Activated naive CD4-positive, alpha-beta T cell treated with anti-CD3 and anti-CD28 coated beads, Interleukin-2, amount 50 U/mL, for 72 hours (primary cell): ENCODE measurements at places on chromosomes 5 and 9. TPM values are rescaled to one million over a fixed set of nuclear protein-coding genes. Genes with fewer than 3 reads are reported as not detected.

The CER1 gene
- not detected for total RNA-seq

The ANKRD55 gene
- 6.4 TPM for total RNA-seq

The PLAC8L1 gene
- 0.64 TPM for total RNA-seq

DNA sequence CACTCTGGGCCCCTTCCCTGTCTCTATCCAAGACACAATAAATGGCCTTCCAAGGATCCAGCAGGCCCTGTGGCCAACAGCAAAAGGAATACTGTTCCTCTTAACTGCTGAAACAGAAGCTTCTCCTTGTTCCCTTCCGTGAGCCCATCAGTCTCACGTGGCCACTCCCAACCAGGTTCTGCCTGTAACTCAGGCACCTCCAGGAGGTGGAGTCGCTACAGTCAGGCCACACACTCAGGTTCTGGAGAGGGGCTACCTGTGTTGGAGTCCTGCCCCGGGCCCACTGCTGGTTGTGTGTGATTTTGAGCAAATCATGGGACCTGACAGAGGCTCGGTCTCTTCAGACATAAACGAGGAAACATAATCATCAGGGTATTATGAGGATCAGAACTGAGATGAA is 10.3 kb downstream of the FAT2 start:
- no peak for DNase-seq

DNA sequence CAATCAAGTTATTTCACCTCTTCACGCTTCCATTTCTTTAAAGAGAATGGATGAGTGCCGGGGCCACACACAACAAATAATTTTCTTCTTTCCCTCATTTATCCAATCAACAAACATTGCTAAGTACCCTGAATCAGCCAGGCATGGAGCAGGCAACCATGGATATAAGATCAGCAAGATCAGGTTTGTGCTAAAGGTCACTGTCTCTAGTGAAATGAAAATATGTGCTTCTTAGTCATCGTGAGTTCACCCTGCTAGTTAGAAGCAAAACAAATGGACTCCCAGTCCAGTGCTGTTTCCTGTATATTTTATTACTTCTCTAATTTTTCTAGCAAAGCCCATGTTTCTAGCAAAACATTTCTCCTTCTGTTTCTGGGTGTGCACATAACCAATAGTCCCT is 629.2 kb downstream of the BNC2 start:
- no peak for DNase-seq

The TMEM245 gene
- 15.7 TPM for total RNA-seq

The PCDHA6 gene
- not detected for total RNA-seq

The ADAMTSL1 gene
- total RNA-seq, result not detected

GRCh38 chr9:84397822-84398221 is 57.3 kb upstream of the SLC28A3 start:
- DNase-seq, result peak; percentile 5

DNA sequence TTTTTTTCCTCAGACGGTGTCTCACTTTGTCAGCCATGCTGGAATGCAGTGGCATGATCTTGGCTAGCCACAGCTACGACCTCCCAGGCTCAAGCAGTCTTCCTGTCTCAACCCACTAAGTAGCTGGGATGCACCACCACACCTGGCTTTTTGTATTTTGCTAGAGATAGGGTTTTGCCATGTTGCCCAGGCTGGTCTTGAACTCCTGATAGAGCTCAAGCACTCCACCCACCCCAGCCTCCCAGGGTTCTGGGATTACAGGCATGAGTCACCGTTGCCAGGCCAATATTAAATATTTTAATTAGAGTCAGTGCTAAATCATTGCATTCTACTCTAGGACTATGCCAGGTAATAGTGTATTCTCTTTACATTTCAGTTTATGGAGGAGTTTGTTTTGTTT is 41.5 kb downstream of the UBE2R2 start:
- no peak for DNase-seq

- DNase-seq, result no peak
Measured at GRCh38 chr5:11504886-11505193, 399.4 kb downstream of the CTNND2 start.

The MEGF10 gene
- 0.07 TPM for total RNA-seq

DNA sequence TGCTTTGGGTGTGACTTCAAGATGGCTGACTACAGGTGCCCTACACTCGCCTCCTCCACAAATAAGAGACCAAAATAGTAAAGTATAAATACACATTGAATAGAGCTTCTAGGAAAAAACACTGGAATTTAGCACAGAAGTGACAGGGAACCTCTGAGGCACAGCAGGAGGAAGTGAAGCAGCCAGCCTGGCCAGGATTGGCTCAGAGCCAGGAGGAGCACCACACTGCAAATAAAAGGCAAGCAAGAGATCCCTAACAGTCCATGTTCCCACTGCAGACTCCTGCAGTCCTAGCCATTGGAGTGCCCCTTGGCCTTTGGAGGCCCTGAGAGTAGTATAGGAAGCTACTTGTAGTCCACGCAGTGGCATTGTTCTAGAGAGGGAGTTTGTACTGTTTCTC is 186.7 kb upstream of the TLX3 start:
- DNase-seq, result no peak

The IFNK gene
- not detected for total RNA-seq

DNA sequence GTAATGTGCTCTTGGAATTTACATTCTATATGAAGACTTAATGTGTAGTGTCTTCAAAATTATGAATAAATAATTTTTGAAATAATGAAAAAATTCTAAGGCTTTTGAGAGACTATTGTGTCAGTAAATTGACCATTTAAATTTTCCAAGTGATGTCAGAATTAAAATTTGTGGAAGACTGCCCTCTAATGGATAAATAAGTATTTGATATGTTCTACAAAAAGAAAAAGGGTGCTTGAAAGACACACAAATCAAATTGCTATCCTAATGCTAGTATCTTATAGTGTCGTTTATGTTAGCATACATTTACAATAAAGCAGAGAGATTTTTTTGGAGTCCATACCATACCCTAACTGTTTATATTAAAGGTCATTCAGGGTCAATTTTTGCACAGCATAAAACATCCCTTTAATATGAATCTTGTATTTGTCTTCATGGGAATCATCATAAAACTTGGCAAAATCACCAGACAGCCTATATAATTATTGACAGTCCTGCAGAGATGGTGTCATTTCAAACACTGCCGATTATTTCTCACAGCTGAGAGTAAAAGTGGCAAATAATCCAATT is 120.8 kb upstream of the SLC27A6 start:
- no peak for DNase-seq

DNA sequence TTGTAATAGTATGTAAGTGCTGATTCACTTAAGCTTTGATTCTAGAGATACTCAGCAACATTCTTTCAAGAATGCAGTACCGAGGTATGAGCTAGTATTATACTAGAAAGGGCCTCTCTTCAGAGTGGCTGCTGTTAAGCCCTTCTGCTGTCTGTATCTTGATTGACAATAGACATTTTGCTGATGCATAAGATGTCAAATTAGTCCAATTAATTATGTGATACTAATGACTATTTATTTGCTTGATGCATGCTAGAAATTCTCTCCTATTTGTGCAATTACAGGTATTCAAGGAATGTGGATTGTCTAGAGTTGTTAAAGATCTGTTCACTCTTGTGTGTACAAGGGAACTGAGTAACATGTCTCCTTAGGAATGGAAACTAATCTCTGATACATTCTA is 92.3 kb upstream of the PTGER4 start:
- DNase-seq, result no peak

- DNase-seq, result no peak
Measured at GRCh38 chr9:107472581-107473340, 16.8 kb downstream of the KLF4 start.

DNA sequence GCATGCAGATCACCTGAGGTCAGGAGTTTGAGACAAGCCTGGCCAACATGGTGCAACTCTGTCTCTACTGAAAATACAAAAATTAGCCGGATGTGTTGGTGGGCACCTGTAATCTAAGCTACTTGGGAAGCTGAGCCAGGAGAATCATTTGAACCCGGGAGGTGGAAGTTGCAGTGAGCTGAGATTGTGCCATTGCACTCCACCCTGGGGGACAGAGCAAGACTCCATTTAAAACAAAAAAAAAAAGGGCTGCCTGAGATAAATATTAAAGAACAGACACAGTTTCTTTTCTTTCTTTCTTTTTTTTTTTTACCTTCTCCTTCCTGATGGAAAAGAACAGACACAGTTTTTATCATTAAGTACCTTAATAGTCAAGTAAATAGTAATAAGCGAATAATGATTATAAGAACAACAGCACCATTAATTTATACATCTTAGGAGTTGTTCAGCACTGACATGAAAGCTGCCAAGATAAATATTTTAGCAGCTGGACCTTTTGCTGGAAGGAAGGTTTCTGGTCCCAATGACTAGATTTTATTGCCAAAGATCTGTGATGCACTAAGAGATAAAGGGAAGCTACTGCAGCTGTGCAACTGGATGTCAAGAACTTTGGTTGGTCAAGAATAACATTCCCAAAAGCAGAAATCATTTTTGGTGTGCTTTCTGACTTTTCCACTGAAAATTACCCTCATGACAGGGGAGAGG is 7.0 kb downstream of the CENPP start:
- DNase-seq, result no peak

- DNase-seq, result no peak
Measured at GRCh38 chr9:122202111-122202510, 26.6 kb downstream of the LHX6 start.

The IGIP gene
- 3.2 TPM for total RNA-seq

The CNTLN gene
- 0.75 TPM for total RNA-seq

- no peak for DNase-seq
Measured at GRCh38 chr5:17020678-17021601, 84.9 kb upstream of the MYO10 start.

DNA sequence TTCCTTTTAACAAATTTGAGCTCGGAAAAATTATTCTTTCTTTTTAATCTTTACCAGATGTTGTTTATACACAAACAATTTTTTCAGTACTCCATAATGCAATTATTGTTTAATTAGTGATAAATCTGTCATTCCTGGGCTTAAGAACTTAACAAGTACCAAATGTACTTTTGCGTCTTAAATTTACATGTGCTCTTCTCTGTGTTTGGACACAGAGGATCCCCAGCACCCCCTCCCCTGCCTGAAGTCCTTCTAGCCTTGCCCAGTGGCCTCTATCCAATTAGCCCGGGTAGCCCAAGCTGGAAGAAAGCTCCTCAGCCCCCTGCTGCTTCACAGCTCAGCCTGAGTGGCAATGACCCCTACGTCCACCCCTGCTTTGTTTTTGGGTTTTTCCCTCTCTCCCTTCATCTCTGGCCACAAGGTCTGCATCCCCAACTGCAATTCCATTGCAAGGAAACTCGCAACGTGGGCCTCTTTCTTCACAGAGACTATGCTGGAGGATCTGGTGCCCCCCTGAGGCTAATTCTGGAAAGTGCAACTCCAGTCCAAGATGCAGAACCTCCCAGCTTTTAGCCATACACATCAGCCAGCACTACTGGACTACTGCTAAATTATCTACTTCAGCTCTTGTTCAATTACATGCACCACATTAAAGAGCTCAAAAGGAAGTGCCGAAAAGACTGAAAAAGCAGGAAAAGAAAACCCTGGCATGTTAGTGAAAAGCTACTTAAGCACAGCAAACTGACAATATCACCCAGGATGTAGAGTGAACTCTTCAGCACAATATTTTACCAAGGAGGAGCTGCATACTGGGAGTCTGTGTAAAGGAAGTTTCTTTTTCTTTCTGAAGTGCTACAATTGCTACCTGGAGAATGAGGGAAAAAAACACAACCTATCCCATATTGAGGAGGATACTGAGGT is 186.2 kb downstream of the FANCC start:
- no peak for DNase-seq

GRCh38 chr5:93191035-93191817 is 389.8 kb downstream of the NR2F1-AS1 start:
- DNase-seq, result no peak

DNA sequence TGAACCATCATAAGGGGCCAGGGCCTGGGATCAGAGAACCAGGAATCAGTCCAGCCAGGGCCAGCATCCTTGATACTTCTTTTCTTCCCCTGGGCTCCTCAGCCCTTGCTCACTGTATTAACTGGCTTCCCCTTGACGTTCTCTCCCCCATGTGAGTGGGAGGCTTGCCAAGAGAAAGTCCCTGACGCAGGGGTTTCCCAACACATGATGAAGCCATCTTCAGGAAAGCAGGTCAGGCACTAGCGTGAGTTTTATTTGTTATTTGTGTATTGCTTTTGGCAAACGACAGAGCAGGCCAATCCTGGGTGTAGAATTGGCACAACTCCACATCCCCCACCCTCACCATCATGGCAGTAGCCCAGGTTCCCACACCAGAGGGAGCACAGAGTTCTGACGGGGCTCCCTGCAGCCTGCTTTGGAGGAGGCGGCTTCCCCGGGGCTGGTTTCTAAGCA is 165.5 kb upstream of the NFIL3 start:
- no peak for DNase-seq

GRCh38 chr5:14138608-14139540 is 4.3 kb upstream of the TRIO start:
- no peak for DNase-seq

- no peak for DNase-seq
Measured at GRCh38 chr5:113084402-113085083, 107.9 kb downstream of the DCP2 start.

DNA sequence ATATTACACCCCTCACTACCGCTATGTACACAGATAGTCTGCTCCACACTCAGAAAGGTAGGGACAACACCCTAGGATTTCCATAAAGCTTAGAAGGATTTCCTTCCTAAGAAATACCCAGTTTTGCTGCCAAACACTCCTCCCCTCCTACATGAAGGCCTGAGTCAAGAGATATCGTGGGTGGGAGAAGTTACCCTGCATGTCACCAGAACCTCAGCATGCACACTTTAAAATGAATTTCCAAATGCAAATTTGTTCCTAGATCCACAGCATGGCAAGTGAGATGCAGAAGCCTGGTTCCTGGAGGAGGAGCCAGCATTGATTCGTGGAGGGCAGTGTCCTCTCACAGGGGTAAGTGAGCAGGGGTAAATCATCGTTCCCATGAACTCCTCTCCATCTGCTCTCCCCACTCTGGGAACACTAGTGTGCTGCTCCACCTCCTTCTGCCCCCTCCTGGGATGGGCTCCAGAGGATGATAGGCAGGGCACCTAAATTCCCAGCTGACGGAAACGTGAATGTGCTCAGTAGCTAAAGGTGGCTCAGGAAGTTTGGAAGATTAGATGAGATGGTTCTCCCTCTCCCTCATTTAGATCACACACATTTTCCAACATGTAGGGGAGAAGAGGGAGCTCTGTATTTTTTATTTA is 76.7 kb downstream of the PDE4D start:
- DNase-seq, result no peak

GRCh38 chr5:134397196-134397595 is 14.5 kb downstream of the CDKN2AIPNL start:
- DNase-seq, result no peak

DNA sequence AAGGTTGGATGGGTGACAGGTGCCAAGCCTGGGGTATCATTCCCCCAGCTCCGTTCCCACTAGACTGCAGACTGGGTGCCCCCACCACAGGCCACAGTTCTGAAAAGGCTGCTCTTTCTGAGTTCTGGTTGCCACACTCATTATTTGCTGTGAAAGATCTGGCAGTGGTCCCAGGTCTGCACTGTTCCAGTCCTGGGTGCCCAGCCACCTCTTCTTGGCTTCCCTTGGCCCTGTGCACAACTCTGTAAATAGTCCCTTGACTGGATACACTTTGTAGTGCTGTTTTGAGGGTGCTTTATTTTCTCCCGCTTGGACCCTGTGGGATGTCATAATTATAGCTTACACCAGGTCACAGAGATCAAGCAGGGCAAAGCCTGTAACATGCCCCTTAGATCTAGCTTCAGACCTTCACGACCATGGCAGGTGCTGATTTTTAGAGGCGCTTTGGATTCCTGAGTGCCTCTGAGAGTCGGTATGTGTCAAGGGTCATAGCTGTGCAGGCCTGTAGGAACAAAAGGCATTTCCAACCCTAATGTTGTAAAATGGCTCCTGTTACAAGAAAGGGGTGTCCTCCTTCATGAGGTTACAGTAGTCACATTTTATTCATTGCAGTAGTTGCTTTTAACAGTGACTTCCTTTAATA is 344.9 kb downstream of the ICE1 start:
- DNase-seq, result no peak

The PTGR1 gene
- total RNA-seq, result 0.59 TPM
